SHP77 treated with DMSO at 0.1 percent for 48 hours (cell line): ENCODE measurements at places on chromosomes 1 and 21.

DNA sequence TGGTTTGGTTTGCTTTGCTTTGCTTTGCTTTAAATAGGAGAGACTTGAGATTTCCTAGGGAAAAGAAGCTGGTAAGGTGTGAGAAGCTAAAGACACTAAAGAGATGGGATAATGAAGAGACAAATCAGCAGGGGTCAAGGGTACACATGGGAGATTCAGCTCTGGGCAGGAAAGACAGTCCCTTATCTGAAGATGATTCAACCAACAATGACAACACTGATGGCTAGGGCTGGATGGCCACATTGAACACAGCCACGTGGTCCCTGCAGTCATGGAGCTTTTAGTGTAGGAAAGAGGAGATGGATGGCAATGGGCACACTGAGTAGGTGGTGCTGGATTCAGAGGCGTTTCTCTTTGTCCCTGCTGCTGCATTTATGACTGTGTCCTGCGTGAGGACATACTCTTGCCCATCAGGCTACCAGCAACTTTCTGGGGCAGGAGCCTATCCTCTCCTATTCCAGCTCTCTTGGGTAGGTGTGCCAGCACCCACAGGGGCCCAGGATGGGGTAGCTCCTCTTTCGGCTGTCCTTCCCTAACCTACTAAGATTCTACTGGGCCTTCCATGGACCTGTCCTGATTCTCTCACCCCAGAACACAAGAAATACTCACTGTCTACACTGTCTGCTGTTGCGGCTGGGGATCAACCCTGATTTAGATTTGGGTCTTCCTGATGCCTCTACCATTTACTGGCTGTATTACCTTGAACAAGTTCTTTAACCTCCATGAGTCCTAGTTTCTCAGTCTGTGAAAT lies 1.4 kb upstream of the SHISA4 start:
- no peak for DNase-seq

DNA sequence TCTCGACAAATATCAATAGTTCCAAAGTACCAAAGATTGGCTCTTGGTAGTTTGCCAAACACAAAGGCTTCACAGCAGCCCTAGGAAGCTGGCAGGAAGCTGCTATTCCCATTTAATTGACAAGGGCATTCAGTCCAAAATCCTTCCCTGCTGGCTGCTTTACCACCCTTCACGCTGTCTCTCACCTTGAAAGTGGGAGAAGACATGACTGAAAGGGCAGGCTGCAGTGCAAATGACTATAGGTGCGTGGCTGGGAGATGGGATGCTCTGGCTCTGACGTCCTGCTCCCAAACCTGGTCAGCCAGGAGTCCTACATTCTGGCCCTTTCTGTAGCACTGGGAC lies 3.8 kb upstream of the CSF1 start:
- no peak for DNase-seq

DNA sequence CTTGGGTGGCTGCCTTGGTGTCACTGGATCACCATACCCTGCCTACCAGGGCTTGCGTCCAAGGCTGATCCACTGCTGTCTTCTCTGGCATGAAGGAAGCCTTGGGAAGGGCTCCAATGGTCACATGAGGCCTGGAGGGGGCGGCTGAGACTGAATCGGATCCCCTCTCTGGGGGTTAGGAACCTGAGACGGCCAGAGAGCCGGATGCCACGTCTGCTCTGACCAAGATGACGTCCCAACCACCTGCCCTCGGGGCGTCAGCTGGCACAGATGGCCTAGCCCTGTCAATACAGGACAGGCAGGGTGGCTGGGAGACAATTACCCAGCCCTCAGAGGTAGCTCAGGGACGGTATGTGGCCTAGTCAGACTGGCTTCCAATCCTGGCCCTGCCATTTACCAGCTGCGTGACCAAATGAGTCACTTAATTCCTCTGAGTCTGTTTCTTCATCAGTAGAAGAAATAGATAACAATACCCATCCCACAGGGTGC lies 5.4 kb downstream of the TRIM62 start:
- peak; percentile 37 for DNase-seq

DNA sequence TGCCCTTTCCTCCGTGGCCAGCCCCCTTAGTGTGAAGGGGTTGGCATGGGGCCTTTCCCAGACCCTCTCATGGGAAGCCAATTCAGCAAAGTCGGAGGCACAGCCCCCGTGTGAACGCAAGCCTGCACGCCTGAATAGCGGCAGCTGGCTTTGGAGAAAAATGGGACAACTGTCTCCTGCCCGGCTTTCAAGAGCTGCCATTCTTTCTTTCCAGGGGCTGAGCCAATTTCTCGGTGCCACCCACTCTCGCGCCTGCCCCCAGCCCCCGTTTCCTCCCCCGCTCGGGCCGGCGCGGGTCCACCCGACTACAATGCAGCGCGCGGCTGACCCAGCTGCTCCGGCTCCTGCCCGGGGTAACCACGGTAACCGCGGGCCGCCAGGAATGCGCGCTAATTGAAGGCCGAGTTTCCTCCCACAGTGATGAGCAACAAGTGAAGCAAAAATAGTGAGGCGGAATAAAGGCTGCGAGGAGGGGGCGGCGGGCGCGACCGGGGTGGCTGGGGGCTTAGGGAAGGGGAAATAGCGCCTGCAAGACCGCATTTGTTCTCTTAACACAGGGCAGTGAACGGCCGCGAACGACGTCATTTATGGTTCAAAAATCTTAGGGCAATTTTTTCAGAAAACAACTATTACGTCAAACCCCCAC lies 27.8 kb downstream of the ILDR2 start:
- DNase-seq: no peak

DNA sequence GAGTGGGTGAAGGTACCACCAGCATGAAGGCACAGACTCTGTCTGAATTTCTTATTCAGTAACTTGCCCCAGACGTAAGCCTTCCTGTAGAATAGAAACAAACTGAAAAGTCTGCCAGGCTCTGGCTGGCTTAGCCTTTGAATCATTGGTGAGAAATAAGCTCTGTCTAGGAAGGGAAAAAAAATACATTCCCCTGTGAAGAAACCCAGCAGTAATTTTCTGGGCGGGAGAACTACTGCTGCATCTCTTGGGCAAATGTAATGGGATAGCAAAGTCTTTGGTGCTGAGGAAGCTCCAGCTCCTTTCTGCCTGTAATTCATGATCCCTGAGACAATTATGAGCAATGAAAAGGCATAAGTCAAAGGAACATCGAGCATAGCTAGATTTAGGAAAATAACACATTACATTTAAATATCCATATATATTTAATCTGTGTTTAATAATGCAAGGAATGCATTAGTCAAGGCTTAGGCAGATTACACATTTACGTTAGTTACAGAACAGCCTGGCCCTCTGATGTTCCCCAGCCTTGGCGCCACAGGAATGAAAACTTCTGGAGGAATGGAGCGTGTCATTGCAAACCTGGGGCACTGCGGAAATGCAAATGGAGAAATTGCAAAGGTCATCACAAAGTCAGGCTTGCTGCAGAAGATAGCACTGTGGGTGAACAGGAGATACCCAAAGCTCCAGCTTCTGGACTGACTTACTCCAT lies 216.3 kb upstream of the CAMK1G start:
- no peak for DNase-seq

DNA sequence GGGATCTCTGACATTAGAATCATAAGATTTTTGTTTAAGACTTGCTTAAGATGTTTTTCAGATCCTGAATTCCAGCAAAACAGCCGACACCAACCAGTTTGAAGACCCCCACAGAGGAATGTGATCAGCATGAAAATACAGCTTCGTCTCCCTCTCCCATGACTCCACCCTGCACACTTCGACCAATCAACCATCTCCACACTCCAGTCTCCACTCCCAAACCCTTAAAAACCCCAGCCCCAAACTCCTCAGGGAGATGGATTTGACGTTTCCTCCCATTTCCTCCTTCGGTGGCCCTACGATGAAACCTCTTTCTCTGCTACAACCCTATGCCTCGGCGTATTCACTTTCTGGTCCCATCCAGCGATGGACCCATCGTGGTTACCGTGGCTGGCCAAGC lies 30.1 kb upstream of the KIF26B start:
- no peak for DNase-seq

DNA sequence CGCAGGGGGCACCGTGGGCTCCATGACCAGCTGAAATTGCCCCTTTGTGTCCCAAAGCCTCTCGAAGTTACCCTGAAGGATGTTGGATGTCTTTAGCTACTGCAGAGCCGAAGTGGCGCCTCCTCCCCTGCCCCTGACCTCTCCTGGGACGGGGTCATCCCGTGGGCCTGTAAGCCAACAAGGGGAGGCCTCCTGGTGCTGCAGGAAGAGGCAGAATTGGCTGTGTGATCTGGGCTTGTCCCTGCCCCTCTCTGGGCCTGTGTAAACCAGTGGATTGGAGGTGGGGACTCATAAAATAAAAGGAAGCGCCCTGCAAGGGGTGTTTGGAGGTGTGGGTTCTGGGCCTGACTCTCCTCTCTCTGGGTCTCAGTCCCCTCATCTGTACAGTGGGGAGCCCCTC lies 2.1 kb upstream of the TAS1R2 start:
- DNase-seq: no peak

DNA sequence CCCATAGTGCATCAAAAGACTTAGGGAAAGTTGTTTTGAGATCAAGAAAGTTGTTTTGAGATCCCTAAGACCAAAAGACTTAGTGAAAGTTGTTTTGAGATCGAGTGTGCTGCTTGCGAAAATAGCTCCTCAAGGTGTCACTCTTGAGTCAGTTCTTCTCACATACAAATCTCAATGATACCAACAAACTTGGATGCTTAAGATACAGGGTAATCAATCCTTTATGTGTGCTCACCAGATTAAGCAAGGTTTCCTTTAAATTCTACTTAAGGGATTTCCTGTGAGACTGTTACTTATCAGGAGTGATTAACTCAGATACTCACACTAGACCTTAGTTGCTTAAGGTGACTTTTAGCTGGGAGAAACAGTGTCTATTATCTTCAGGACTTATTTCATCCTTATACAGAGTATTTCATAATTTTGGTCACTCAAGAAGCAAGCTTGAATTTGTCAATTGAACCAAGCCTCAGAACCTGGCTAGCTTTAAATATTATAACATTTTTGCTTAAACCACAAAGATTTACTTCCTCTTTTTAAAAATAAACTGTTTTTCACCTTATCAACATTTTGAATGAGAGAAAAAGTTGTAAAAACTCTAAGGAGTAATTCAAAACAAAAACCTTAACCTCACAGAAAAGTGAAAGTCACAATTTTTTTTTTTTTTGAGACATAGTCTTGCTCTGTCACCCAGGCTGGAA lies 8.0 kb upstream of the RLF start:
- no peak for DNase-seq
